ENCODE measurements at places on chromosomes 12 and 14. TPM values are rescaled to one million over a fixed set of nuclear protein-coding genes. Genes with fewer than 3 reads are reported as not detected.

- H3K27me3 ChIP-seq, result no peaks in the 10 kb centered on the region
- H3K36me3 ChIP-seq, result peaks cover 20% of the 10 kb centered on the region
- H3K27ac ChIP-seq, result peak within 1 kb of the TSS; percentile 96
- peak; percentile 99 for DNase-seq
Measured at GRCh38 chr12:103965590-103966504, at the start of gene TDG. Gene TDG (plus strand): TSS chr12:103965872. CDS start chr12:103966038, 166 bp downstream.

DNA sequence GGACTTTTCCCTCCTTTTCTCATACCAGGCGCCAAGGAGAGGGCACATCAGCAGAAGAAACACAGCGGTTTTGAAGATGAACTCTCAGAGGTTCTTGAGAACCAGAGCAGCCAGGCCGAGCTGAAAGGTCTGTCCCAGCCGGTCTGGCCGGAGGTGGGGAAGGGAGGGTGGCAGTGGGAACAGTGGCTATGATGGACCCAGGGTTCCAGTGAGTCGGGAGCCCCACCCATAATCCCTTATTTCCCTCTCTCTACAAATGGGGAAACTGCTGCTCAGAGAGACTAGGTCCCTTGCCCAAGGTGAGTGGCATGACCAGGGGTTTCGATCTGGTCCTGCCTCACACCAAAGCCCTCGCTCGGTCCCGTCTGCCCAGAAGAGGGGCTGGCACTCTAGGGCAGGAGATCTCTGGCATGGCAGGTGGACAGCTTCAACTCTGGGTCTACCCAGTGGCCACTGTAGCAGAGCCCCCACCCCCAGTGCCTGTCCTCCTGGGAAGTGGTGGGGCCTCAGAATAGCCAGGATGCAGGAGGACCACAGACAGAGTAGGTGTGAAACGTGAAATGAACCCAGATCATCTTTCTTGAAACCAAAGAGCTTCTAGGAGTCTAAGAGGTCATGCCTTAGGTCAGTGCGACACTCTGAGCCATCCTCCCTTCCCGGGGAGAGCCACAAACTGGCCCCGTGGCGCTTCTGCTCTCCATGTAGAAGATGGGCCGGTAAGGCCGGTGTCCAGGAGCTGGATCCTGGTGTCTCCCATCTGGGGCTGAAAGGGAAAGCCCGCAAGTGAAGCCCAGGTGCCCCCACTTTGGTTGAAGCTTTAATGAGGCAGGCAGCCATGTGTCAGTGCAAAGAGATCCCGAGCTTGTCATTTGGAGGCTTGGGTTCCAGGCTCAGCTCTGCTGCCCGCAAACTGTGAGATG, 7.0 kb downstream of the CHGA start:
- no peak overlapping the region for H3K27ac ChIP-seq
- no peaks in the 10 kb centered on the region for H3K27me3 ChIP-seq
- no peaks in the 10 kb centered on the region for H3K4me1 ChIP-seq
- H3K36me3 ChIP-seq, result no peaks in the 10 kb centered on the region
- no peak overlapping the region for H3K4me3 ChIP-seq

GRCh38 chr14:64217834-64218233, 76.3 kb downstream of the ESR2 start:
- H3K27me3 ChIP-seq, result no peaks in the 10 kb centered on the region
- no peak overlapping the region for H3K27ac ChIP-seq
- peaks cover 42% of the 10 kb centered on the region for H3K36me3 ChIP-seq
- no peak for DNase-seq
- H3K4me3 ChIP-seq, result no peak overlapping the region

GRCh38 chr14:105912641-105913180, 386.3 kb downstream of the TMEM121 start:
- no peak for DNase-seq
- peaks cover 13% of the 10 kb centered on the region for H3K27me3 ChIP-seq
- H3K4me1 ChIP-seq, result no peaks in the 10 kb centered on the region
- no peak overlapping the region for H3K27ac ChIP-seq

DNA sequence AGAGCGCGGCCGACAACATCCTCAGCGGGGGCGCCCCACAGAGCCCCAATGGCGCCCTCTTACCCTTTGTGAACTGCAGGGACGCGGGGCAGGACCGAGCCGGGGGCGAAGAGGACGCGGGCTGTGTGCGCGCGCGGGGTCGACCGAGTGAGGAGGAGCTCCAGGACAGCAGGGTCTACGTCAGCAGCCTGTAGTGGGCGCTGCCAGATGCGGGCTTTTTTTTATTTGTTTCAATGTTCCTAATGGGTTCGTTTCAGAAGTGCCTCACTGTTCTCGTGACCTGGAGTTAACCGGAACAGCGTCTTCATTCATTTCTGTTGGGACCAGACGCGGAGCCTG, 103.8 kb upstream of the FKBP4 start:
- peak overlapping the region; percentile 84 for H3K27ac ChIP-seq
- DNase-seq, result peak; percentile 76
- peaks cover 19% of the 10 kb centered on the region for H3K4me1 ChIP-seq
- H3K4me3 ChIP-seq, result peak overlapping the region; percentile 81

GRCh38 chr12:98492580-98493140, 22.7 kb upstream of the TMPO start:
- H3K27ac ChIP-seq, result no peak overlapping the region
- no peaks in the 10 kb centered on the region for H3K27me3 ChIP-seq
- peaks cover 5% of the 10 kb centered on the region for H3K4me1 ChIP-seq
- no peak overlapping the region for H3K4me3 ChIP-seq
- H3K36me3 ChIP-seq, result no peaks in the 10 kb centered on the region

DNA sequence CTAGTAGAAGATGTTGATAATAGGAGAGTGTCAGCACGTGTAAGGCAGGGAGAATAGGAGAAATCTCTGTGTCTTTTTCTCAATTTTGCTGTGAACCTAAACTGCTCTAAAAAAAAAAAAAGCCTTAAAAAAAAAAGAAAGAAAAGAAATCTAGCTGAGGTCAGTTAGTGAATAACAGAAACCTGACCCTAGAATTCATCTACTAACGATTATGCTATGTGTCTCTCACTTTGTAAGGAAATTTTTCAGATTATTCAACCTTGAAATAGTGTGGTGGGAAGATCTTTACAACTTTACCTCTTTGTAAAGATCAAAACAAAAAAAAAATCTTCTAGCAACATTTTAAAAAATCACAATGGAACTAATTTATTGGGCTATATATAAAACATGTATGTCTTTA, 995.7 kb downstream of the GALC start:
- H3K27me3 ChIP-seq, result no peaks in the 10 kb centered on the region
- no peaks in the 10 kb centered on the region for H3K4me1 ChIP-seq
- no peaks in the 10 kb centered on the region for H3K36me3 ChIP-seq
- no peak overlapping the region for H3K27ac ChIP-seq
- no peak for DNase-seq
- H3K4me3 ChIP-seq, result no peak overlapping the region

GRCh38 chr14:50619569-50620141, 48.5 kb downstream of the SAV1 start:
- no peak for DNase-seq
- H3K4me3 ChIP-seq, result no peak overlapping the region
- H3K4me1 ChIP-seq, result peaks cover 3% of the 10 kb centered on the region
- peaks cover 1% of the 10 kb centered on the region for H3K36me3 ChIP-seq

DNA sequence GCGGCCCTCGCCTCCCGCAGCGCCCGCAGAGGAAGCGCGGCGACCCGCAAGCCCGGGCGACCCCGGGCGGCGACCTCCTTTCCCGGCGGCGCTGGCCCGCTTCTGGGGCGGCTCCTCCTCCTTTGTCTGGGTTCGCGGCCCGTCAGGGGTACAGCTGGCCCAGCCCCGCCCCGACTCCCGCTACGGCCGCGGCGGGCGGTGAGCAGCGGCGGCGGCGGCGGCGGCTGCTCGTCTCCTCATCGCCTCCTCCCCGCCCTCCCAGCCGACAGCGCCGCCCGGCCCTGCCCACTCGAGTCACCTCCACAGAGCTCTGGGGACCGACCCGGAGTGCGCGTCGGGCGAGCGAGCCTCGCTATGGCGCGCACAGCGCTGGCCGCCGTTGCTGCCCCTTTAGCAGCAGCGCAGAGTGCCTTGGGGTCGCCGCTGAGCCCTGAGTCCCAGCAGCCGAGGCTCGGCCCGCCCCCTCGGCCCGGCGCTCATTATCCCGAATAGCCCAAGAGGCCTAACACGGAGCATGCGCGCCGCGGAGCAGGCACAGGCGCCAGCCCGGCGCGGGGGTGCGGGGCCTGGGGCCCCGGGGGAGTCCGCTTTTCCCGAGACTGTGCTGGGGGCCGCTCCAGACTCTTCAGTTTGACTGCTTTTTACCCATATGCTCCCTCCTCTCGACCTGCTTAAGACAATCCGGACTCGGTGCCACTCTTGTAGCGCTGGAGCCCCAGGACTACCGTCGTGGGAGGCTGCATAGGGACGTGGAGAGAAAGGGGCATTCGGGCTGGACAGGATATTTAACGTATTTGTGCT, at the start of gene SOS2:
Gene SOS2, minus strand, starts transcription at position 104 of the 801 bp plus-strand sequence. CDS start 295 bp downstream, outside the sequence.
- peak within 1 kb of the TSS; percentile 85 for H3K27ac ChIP-seq
- peak within 1 kb of the TSS; percentile 78 for H3K4me3 ChIP-seq
- peak; percentile 86 for DNase-seq
- H3K36me3 ChIP-seq, result peaks cover 13% of the 10 kb centered on the region
- H3K27me3 ChIP-seq, result no peaks in the 10 kb centered on the region

DNA sequence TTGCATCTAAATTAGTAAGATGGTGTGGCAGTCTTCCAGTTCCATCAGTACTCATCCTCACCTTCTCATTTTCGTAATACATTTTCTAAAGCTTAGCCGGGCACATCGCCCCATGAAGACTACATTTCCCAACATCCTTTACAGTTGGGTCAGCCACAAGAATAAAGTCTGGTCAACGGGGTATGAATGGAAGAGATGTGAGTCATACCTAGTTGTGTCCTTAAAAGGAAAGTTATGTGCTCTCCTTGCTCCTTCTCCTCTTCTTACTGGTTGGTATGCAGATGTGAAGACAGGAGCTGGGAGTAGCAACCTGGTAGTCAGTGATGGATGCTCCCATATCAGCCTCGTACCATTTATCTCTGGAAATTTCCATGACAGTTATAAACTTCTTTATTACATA, 35.9 kb upstream of the EGLN3 start:
- H3K4me1 ChIP-seq, result peaks cover 7% of the 10 kb centered on the region
- H3K27me3 ChIP-seq, result no peaks in the 10 kb centered on the region
- H3K4me3 ChIP-seq, result no peak overlapping the region
- DNase-seq, result no peak
- H3K27ac ChIP-seq, result no peak overlapping the region

- H3K4me3 ChIP-seq, result no peak overlapping the region
- no peak overlapping the region for H3K27ac ChIP-seq
- H3K36me3 ChIP-seq, result no peaks in the 10 kb centered on the region
- DNase-seq, result peak; percentile 18
- H3K4me1 ChIP-seq, result no peaks in the 10 kb centered on the region
Measured at GRCh38 chr14:74502236-74503019, 8.9 kb downstream of the ISCA2 start.

DNA sequence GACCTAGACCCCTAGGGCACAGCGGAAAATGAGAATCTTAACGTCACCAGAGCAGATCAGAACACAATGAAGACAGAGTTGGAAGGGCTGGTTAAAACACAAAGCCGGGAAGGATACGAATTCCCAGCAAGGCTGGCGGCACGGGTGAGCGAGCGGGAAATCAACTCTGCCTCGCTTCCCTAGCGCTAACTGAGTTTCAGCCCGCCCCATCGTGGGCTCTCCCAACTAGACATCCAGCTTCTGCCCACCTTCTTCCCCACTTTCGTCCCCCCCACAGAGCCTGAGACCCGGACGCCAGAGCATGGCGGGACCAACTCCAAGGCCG, 377 bp downstream of the CCNT1 start:
- peaks cover 43% of the 10 kb centered on the region for H3K4me1 ChIP-seq
- H3K4me3 ChIP-seq, result peak overlapping the region; percentile 98
- no peaks in the 10 kb centered on the region for H3K27me3 ChIP-seq
- H3K27ac ChIP-seq, result peak overlapping the region; percentile 99
- DNase-seq, result no peak

Gene TMEM179
- total RNA-seq, result not detected

Gene CCDC38
- 0.24 TPM for total RNA-seq

Gene OR4M1
- not detected for total RNA-seq

Gene OR4E2
- not detected for total RNA-seq

Gene ABCD2
- total RNA-seq, result 5.0 TPM

Gene PLA2G1B
- not detected for total RNA-seq

Gene XRCC3
- total RNA-seq, result 48.5 TPM

Gene CD69
- 118 TPM for total RNA-seq

Gene CPSF2
- total RNA-seq, result 100 TPM

Gene MUCL1
- total RNA-seq, result not detected

All from activated CD4-positive, alpha-beta memory T cell treated with anti-CD3 and anti-CD28 coated beads for 36 hours (primary cell).